ENCODE measurements at places on chromosomes 6 and 20.

GRCh38 chr6:80769106-80769505, 662.6 kb downstream of the BCKDHB start:
- DNase-seq = no peak

- DNase-seq = no peak
Measured at GRCh38 chr6:39266375-39266774, 37.1 kb upstream of the KCNK5 start.

DNA sequence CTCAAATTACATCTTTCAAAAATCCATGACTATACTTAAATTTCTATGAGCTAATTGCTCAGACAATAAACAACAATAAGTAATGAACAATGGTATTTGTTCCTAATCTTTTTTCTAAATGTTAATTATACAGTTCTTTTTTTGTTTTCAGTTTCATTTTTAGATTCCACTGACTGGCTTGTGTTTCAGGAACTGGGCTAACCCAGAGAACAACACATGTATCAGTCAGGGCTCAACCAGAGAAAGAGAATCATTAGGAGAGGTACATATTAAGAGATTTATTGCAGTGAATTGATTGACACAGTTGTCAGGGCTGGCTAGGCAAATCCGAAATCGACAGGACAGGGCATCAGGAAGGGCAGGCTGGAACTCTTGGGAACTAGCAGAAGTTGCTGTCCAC, 182.8 kb downstream of the GRM1 start:
- no peak for DNase-seq

DNA sequence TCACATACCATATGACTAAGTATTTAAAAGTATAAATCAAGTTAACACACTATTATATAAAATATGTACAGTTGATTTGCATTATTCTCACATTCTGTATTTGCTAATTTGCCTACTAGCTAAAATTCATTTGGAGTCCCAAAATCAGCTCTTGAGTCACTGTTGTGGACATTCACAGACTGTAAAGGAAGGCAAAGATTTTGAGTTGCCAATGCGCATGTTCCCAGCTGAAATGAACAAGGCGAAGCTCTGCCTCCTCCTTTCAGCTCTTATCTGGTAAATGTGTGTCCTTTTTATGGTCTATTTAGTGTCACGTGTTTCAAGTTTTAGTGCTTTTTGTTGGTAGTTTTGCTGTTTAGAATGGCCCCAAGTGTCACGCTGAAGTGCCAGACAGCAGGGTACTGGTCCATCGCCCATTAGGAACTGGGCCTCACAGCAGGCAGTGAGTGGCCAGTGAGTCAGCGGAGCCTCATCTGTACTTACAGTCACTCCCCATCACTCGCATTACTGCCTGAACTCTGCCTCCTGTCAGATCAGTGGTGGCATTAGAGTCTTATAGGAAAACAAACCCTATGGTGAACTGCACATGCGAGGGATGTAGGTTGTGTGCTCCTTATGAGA, 87.2 kb upstream of the ADTRP start:
- no peak for DNase-seq

DNA sequence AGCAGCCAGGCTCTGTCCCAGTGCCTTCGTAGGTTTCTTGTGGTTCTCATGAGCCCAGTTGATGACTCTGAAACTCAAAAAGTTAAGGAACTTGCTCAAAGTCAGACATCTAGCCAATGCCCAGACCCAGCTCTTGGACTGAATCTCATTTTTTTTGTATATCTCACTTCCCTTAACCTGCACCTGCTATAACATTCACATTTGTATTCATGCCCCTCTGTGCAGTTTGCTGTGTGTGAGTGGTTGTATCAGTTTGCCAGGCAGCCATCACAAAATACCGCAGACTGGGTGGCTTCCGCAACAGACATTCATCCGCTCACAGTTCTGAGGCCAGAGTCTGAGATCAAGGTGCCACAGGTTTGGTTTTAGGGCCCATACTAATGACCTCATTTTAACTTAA, 49.9 kb downstream of the IPCEF1 start:
- DNase-seq = no peak

- DNase-seq = no peak
Measured at GRCh38 chr6:3721810-3722621, 29.5 kb downstream of the PXDC1 start.

DNA sequence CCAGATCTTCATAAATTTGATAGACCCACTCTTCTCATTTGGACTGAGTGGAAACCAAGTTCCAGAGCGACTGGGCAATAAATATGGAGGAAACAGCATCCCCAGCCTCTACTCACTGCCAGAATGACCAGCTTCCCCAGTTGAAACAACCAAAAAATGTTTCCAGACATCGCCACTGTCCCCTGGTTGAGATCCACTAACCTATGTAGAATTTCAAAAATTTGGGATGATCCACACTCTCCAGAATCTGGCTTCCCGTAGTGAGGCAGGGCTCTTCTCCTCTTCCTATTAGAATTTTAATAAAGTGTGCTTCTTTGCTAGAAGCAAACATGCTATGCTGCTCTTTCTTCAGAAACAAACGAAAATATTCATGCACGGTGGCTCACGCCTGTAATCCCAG, 287.0 kb upstream of the SUPT3H start:
- DNase-seq = no peak

DNA sequence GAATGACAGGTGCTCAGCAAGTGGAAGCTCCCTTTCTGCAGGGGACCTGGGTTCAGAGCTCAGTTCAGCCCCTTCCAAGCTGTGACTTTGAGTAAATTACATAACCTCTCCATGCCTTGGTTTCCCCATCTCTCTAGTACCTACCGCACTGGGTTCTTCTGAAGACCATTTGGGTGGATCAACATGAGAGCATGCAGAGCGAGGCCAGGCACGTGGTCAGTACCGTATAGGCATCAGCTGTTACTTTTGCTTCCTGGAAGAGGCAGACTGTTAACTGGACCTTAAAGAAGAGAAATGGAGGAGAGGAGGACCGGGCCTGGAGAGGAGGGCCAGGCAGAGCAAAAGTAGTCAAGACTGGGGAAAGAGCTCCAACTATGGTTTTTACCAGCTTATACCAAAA, 1.7 kb upstream of the MYLK2 start:
- no peak for DNase-seq

- DNase-seq = no peak
Measured at GRCh38 chr6:1497761-1498105, 108.4 kb downstream of the FOXF2 start.

GRCh38 chr6:134477991-134478635, 160.2 kb upstream of the SGK1 start:
- DNase-seq = no peak

- no peak for DNase-seq
Measured at GRCh38 chr20:55649254-55649653, 356.1 kb downstream of the CBLN4 start.

DNA sequence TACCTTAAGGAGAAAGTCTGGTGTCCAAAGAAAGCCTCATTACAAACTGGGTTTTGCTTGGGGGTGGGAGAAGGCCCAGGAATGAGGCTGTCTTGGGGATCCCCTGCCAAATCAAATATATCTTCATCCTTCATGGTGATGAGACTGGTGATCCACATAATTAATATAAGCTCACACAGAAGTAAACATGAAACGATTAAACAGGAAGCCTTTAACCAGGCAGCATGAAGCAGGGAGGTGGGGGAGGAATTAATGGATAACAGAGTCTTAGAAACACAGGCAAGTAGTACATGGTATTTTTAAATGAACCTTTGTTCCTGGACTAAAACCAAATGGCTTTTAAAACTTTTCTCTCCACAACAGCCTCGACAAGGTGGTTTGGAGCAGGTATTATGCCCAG, 437.5 kb downstream of the TFAP2A start:
- DNase-seq = no peak

DNA sequence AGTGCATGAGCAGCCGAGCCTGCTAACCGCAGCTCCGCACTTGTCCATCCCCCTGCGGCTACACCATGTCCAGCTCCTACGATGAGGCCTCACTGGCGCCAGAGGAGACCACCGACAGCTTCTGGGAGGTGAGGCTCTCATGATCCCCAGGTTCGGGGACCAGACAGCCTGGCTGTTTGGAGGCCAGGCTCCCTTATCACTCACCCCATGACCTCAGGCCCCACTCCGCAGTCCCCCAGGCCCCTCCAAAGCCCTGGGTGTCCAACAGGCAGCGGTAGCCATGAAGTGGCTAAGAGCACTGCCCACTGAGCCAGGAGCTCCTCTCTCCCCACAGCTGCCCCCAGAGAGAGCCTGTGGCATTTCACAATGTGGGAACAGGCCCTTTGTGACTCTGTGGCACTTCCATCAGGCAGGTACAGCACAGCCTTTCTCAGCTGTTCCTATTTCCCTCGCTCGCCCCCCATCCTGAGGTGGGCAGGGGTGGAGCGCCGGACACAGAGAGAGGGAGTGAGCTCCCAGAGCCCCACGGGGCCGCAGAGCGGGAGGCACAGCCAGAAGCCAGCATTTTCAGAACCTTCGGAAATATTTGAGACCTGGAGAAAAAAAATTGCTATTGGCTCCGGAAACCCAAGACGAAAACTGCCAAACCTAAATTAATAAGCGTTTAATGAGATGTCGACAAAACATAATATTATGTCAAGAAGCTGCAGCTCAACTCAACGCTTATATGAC, 29.7 kb downstream of the SPDEF start:
- DNase-seq = no peak

DNA sequence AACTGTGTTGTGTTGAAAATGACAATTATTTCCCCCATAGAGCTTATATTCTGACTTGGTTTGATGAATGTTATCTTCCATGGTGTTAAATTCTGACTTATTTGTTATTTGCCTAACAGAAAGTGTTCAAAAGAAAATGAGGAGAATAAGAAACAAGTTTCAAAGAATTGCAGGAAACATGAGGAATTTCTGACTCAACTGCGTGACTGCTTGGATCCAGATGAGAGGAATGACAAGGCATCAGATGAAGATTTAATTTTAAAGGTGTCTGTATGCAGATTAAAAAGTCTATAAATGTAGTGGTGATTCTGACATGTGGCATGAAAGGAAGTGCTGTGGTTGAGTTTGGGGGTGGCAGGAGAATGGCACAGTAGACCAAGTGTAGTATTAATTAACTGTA, 50.6 kb downstream of the CCDC170 start:
- no peak for DNase-seq

DNA sequence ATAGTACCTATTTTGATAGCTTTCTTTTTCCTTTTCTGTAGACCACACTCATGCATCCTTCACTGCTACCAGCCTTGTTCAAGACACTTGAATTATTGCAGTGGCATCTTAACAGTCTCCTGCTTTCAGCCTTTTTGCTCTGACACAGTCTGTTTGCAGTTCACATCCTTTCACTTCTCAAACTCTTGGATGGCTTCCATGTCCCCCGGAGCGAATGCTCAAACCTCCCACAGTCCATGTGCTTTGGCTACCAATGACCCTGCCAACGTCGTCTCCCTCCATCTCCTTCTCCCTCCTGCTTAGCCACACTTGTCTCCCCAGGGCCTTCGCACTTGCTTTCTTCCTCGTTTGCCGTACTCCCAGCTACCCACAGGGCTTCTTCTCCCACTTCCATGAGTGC, 270.0 kb upstream of the ZFP64 start:
- no peak for DNase-seq

DNA sequence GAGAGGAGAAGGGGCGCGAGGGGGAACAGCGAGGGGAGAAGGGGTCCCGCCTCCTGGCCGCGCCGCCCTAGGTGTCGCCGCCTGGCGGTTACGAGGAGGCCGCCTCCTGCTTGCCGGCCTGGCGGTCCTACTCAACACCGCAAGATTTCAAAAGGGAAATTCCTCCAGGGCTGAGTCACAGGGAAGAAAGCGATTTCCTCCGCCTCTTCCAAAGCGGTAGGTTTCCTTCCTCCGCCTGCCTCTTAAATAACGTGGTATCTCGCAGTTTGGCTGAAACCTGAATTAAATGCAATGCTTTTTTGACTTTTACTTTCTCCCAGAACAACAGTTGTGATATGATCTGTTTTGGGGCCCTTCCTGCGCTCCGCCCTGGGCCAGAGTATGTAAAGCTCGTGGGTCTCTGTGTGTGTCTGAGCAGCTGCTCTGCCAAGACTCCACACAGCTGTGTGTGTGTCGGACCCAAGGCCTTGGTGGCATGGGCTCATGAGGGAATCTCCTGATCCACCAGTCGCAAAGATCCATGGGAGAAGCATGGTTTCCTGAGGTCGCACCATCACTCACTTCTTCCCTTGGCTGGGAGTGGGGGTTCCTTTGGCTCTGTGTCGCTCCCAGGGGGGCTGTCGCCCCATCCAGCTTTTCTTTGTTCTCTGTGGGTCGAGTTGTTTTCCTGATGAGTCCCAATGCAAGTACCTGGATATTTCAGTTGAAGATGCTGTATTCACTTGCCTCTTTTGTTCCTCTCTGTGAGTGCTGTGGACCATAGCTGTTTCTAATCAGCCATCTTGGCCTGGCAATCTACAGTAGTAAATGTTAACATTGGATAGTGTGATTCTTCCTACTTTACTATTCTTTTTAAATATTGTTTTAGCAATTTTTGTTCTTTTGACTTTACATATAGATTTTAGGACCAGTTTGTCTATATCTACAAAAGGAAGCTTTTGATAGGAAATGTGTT, 31.6 kb upstream of the NOTCH4 start:
- no peak for DNase-seq

DNA sequence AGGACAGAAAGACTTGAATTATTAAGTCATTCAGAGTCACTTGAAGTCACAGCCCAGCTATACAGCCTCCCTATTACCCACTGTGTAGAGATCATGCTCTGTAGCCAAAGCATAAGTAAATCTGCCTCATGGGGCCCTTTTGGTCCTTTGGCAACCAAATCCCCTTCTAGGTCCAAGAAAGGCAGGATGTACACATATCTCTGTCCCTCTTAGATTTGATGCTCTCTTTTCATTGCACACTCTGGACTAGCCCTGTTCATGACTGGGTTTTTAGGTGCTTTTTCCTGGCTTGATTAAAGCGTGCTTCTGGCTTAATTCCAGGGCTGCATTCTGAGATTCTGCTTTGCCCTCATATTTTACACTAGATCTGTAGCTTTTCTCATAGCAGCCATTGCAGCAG, 296.8 kb downstream of the TENT5A start:
- no peak for DNase-seq

DNA sequence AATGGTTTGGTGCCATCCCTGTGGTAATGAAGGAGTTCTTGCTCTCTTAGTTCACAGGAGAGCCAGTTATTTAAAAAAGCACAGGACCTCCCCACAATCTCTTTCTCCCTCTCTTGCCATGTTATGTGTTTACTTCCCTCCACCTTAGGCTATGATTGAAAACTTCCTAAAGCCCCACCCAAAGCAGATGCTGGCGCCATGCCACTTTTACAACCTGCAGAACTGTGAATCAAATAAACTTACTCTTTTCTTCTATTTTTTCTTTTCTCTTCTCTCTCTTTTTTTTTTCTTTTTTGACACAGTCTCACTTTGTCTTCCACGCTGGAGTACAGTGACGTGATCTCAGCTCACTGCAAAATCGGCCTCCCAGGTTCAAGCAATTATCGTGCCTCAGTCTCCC, 508.4 kb upstream of the EPHA7 start:
- DNase-seq = no peak

- no peak for DNase-seq
Measured at GRCh38 chr6:169632841-169633240, 69.0 kb downstream of the WDR27 start.

Measured in NCI-H2107 (cell line).